ENCODE measurements at places on chromosomes 1 and 21.

DNA sequence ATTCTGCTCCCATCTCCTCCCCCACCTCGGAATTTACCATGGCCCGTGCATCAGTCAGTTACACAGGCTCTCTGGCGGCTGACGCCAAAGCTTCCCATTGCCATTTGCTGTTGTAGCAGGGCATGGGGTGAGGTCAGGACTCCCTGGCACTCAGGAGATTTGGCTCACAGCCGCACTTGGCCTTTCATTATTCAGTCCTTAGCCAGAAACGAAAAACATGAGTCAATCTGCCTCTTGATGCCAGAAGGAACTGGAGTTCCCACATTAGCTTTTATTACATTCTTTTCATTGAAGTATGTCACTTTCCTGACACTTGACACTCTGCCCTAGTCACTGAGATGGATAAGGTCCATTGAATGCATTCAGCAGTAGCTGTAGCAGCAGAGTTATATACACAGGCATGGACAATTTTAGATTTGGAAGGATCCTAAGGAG, 260.6 kb downstream of the CACNA1E start:
- DNase-seq, result no peak

- DNase-seq, result no peak
Observed at GRCh38 chr1:3060601-3061551, 8.1 kb upstream of the PRDM16 start.

DNA sequence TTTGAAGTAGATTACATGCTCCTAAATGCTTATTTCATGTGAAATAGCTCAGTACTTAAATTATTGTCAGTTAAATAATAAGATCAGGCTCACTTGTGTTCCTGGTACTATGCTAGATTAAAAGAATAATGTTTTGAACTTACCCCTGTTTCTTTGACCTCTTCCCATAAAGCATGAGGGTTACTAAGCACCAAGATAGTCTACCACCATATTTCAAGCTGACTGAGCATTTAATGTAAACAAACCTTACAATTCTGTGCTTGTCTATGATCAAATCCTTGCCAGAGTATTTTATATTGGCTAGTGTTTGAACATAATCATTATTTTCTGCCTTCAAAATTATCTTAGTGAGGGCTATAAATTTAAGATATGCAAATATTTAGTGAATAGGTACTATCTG, 98.1 kb downstream of the LHX9 start:
- DNase-seq, result no peak

- DNase-seq, result no peak
Observed at GRCh38 chr1:28288487-28288886, 29.2 kb downstream of the SESN2 start.

DNA sequence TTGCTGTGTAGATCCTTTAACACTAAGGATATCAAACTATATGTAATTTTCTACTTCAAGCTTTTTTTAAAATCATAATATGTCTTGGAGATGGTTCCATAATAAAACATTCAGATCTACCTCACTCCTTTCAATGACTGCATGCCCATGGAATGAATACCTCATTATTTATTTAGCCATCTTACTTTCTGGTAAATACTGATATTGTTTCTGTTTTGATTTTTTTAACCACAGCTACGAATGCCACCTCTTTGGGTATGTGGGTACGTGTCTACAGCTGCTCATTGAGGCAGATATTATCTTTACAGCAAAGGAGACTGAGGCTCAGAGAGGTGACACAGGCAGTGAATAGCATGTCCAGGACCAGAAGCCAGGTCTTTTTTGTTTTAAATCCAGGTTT, 215.7 kb downstream of the ST6GALNAC3 start:
- DNase-seq, result no peak

GRCh38 chr21:29237110-29238052, 61.3 kb upstream of the BACH1 start:
- no peak for DNase-seq

GRCh38 chr21:44579833-44580144, 615 bp downstream of the KRTAP10-5 start:
- DNase-seq, result no peak

DNA sequence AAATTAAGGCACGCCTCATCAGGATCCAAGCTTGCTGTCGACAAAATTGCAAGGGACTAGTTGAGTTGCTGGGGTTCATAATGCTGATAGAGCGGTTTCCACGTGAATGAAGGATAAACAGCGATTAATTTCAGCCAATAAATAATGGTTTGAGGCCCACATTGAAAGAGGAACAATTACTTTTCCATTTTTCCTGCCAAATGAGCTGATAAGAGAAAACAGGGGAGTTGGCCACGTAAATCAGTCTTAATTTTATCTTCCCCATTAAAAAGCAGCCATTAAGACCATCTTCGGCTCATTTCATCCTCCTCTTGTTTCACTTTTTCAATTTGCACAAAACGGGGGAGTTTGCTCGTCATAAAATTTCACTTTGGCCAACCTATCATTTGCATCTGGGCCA, 235.5 kb upstream of the RRP15 start:
- no peak for DNase-seq

GRCh38 chr1:5651964-5652821, 340.0 kb downstream of the NPHP4 start:
- no peak for DNase-seq

- DNase-seq, result no peak
Observed at GRCh38 chr21:21631961-21632360, 633.8 kb downstream of the NCAM2 start.

- DNase-seq, result peak; percentile 16
Observed at GRCh38 chr1:94855307-94855700, 35.1 kb downstream of the SLC44A3 start.

DNA sequence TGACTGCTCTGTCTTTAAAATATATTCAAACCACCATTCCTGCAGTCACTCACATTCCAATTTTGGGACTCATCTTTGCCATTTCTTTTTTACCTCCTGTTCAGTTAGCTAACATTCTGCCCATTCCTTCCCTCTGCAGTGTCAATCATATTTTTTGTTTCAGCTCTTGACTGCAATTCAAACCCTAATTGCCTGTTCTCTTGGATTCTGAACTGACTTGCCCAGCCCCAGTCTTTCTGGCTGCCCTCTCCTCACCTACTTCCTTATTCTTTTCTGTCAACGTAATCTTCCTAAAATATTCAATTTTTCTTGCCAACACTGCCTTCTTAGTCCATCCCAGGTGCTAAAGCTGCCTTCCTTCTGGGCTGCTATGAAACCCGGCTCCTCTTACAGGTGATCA, 6.1 kb downstream of the PRDM2 start:
- no peak for DNase-seq

GRCh38 chr1:69824932-69825331, 257.2 kb downstream of the LRRC7 start:
- DNase-seq, result no peak

DNA sequence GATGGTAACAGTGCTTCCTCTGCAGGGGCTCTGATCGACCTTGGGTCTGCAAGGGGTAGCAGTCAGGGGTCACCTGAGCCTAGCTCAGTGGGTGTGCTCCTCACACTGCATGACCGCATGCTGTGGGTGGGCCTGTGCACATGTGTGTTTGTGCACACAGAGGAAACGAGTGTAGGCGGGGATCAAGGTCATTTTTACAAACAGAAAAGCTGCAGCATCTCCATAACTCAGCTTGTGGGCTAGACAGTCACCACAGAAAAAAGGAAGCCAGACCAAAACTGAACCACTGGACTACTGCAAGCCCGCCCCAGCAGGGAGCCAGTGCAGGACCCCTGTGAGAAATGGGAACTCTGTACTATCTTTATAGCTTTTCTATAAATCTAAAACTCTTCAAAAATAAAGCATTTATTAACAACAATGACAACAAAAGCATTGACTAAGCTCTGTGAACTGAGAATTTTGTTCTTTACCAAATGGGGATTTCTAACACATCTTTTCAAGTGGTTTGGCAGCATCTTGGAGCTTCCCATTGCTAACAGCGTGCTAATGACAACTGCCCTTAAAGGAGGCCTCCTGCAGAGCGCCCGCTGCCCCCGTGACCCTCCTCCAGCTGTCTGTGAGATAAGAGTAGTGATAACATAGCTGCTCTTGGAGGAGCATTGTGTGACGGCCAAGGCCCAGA, 19.9 kb upstream of the NEK2 start:
- no peak for DNase-seq

- DNase-seq, result no peak
Observed at GRCh38 chr1:97553971-97554370, 366.9 kb downstream of the DPYD start.

DNA sequence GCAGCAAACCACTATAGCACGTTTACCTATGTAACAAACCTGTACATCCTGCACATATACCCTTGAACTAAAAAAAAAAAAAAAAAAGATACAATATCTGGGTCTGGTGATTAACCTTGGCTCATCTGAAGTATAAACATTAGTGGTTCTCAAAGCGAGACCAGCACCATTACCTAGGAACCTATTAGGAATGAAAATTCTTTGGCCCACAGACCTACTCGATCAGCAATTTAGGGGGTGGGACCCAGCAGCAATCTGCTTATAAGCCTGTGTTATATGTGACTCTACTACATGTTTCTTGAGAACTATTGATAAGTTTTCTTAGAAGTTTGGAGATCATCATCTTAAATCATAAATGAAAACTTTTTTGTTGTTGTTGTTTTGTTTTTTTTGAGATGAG, 9.7 kb upstream of the SPATA1 start:
- DNase-seq, result no peak

- no peak for DNase-seq
Observed at GRCh38 chr1:113732802-113733201, 26.5 kb downstream of the PHTF1 start.
